Vagina (tissue), 2 donors: ENCODE measurements at places on chromosomes 2 and 18. TPM values are rescaled to one million over a fixed set of nuclear protein-coding genes. Genes with fewer than 3 reads are reported as not detected.

Gene ALPG
- not detected for total RNA-seq

Gene FHOD3
- 5.6 TPM for total RNA-seq

GRCh38 chr2:223221139-223221835 is 169.3 kb downstream of the KCNE4 start:
- no peak for DNase-seq

- no peak for DNase-seq
Observed at GRCh38 chr18:56085551-56085950, 497.6 kb upstream of the TCF4 start.

DNA sequence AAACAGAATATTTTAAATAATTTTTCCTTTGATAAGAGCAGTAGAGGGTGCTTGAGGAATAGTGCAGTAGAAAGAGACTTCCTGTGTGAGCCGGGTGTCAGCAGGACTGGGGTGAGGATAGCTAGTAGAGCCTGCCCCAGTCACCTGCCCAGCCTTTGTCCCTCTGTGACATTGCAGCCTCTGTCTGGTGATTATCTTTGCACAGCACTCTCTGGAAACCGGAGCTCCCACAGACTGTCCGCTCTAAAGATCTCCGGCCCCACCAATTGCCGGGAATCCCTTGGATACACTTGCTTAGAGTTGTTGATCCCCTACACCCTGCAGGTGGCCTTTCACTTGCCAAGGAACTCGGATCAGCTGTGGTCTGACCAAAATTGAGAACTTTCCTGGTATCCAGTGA is 1081.3 kb upstream of the TMEFF2 start:
- DNase-seq = no peak

- no peak for DNase-seq
Observed at GRCh38 chr2:175806570-175806969, 195.5 kb downstream of the LNPK start.

DNA sequence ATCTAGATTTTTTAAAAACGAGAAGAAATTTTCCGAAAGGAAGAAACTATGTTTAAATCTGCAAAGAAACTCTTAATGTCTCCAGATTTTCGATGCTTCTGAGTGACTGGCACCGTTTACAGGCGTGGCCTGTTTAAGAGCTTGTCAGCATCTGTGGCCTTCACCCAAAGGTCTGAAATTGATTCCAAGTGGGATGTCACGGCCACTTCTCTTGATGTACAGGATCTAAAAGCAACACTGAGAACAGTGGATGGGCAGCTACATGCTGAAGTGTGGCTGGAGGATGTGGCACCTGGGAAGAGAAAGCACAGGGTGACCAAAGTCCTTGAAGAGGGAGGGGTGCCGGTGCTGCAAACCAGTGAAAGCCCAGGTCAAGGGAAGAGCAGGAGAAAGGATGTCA is 28.0 kb downstream of the EMILIN2 start:
- no peak for DNase-seq

GRCh38 chr18:12943215-12943614 is 4.6 kb upstream of the SEH1L start:
- no peak for DNase-seq

- no peak for DNase-seq
Observed at GRCh38 chr2:171747371-171747770, 60.1 kb downstream of the DYNC1I2 start.

- DNase-seq = no peak
Observed at GRCh38 chr2:29841386-29842004, 79.9 kb downstream of the ALK start.
